ENCODE measurements at places on chromosomes 5 and 9.

- peak; percentile 51 for DNase-seq
Observed at GRCh38 chr5:97297063-97297703, 114.1 kb upstream of the RIOK2 start.

DNA sequence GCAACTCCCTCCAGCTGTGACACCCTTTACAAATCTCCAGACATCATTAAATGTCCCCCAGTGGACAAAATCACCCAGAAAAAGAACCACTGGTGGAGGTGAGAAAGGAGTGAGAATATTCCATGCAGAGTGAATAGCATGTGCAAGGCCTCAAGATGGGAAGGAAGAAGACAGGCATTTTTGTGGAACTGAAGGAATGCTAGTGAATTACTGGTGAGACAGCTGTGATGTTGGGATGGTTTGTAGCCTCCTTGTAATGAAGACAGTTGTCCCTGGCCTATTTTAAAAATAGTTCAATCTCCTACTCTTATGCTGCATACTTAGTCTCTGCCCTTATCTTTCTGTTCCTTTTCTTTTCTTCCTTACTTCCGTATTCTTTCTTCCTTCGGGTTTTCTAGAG, 124.9 kb upstream of the RPS23 start:
- DNase-seq, result no peak

DNA sequence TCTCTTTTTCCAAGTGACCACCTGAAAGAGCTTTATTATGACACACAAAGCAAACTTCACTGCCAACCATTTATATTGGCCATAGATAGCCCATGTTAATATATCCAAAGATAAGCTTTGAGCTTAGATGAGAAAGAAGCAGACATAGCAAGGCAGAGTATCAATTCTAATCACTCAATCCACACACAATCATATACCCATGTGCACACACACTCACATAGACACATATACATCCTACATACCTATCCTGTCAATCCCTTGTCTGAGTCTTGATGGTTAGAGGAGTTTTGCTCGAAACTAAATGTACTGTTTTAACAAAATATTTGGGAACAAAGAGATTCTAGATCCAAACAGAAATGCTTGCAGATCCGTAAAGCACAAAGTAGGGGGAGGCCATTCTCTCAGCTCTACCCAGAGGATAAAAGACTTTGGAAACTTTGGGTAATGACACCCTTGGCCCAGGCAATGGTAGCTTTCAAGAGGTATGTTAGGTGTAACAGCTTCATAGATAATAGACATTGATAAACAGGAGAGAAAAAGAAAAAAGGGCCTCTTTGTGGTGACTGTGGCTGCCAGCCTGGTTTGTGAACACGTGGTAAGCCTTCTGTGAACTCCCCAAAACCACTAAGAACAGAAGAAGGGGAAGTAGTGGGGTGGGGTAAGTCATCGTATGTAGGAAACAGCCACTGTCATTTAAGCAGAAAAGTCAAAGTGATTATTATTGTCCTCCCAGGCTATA, 121.6 kb downstream of the TLR4 start:
- peak; percentile 84 for DNase-seq

GRCh38 chr9:83056174-83056573, 6.8 kb downstream of the RASEF start:
- no peak for DNase-seq

- DNase-seq, result no peak
Observed at GRCh38 chr5:54985301-54986268, at the start of gene ESM1. Gene ESM1, minus strand, starts transcription at chr5:54985593. Its CDS starts 76 bp downstream, at chr5:54985517.

- DNase-seq, result no peak
Observed at GRCh38 chr9:38619556-38620447, 594 bp downstream of the ANKRD18A start.

DNA sequence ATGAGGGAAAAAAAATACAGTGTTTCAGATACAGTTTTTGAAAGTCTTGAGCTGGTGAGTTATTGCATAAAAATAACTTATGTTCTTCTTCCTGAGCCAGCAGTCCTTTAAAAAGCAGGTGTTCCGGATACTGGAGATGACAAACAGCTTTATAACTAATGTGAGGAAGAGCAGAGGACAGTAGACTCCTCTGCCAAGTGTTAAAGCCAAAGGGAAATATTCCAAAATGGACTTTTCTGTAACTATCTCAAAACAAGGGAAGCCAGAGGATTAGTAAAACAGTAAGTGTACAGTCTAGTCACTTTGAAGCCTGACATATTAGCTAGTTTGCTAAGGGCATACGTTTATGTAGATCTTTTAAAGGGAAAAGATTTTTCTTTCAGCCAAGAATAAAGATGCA, 11.0 kb upstream of the SNCAIP start:
- no peak for DNase-seq

DNA sequence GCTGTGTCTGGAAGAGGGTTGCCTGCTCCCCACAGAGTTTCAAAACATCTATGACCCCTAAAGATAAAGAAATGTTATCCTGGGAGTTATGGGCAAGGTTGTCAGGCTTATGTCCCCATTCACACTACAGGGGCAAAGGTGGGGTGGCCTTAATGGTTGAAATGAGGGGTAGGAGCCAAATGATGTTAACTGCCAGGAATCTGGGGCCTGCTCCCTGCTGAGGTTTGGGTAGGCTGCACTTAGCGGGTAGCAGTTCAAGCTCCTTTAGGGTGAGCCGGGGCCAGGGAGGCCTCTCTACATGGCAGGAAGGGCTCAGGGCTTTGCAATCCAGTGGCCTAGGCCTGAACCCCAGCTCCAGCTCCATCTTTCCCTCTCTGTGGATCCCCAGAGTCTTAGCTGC, 3.0 kb downstream of the FGF18 start:
- DNase-seq, result no peak

DNA sequence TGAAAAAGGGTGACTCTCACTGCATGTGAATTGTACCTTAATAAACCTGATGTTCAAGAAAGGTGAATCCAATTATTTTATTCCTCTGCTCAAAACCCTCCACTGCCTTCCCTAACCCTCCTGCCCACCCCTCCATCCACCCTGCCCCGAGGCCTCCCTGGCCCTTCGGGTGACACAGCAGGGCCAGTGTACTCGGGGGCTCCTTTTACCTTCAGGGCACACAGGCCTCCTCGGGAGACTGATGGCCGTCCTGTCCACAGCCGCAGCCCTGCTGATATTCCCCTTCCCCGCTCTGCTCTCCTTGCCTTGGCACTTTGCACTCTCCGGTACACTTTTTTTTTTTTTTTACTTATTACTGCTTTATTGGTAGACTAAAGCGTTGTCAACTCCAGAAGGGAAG, 234.0 kb downstream of the CACNA1B start:
- no peak for DNase-seq

DNA sequence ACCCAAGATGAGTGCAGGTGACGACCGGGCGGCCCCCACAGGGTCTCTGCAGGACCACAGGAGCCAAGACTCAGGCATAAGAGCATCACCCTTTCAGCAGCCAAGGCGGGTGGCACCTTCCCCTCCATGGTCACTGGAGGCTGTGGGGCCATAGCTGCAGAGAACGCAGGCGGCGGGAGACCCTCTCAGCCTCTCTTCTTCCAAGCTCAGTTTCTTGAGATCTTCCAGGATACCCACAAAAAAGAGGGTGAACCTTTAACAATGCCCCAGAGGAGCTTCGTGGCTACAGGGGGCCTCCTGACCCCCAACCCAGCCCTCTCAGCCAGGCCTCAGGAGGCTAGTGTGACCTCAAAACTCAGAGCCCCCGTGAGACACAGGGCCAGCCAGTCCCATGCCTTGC, 5.8 kb upstream of the TBC1D9B start:
- DNase-seq, result no peak

GRCh38 chr5:60851626-60852025, 7.6 kb upstream of the ELOVL7 start:
- DNase-seq, result no peak

DNA sequence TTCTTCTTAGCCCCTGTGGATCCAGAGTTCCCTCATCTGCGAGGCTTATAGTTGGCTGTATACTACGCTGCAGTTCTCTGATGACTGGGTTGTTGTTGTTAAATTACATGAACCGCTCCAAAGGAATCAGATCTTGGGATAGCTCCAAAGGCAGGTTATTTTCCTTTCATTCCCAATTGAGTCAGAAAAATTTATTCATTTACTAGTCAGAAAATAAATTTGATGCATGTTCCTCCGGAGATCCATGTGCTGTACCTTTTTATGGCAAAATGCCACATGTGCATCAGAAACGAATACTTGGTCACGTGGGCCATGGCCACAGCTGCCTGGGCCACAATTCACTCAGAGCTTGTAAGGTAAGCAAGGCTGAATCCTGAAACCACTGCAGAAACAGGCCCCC, 304.0 kb downstream of the NR2F1-AS1 start:
- DNase-seq, result no peak

GRCh38 chr9:20139763-20140290, 351.0 kb upstream of the SLC24A2 start:
- no peak for DNase-seq

DNA sequence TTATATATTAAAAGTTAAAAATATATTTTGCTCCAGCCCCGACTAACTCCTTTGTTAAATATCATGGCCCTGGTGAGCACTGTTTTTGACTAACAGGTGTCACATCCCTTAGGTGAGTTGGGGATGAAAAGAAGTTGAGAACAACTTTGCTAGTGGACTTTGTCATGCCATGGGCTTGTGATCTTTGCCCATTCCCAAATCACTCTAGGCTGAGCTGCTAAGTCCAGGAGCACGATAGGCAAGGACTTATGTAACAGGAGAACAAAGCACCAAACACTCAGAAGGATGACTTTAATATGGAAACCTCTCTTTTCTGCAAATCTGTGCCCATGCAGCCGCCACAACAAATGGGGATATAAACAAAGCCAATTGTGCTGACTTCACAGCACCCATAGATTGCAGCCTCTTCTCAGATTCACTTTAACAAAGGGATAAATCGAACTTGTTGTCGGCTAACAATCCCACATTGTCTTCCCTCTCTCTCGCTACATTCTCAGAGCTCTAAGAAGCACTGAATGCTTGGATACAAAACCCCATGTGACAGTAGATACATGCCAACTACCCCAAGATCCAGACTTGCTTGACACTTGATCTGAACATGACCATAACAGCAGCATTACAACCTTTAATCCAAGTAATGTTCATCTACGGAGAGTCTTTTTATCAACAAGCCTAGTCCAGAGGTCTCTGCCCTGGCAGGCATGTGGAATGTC, 86.8 kb upstream of the CD180 start:
- no peak for DNase-seq

GRCh38 chr9:132834343-132834742, 43.7 kb downstream of the AK8 start:
- no peak for DNase-seq

DNA sequence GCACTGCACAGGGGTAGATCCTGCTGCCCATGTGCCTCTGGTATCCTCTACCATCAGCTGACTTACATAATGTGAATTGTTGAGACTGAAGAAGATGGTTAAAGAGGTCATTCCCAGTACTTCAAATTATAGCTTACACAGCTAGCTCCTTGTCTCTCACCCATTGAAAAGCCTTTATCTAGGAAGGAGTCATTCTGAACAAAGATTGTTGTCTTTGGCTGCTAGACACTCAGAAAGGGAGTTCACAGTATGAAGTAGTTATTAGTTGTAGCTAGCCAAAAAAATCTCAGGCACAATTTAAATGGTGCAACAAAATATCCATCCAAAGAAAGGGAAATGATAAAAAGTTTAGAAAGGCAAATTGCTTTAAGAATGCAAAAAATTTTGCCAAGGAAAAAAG, 102.0 kb upstream of the NREP start:
- DNase-seq, result no peak

DNA sequence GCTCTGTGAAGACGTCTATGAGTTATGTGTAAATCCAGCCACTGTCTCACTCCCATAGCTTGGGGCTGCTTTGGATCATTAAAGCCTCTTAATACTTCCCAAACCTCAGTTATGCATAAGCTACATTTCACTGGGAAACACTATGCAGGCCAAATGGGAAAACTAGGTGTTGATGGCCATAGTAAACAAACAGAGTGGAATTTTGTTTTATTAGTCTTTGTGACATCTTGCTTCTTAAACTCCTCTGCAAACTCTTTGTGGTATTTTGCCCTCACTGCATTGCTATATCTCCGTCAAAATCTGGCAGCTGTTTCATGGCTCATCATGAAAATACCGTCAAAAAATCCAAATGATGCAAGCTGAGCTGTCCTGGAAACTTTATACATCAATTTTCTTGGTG, 167.2 kb upstream of the HMHB1 start:
- DNase-seq, result no peak

DNA sequence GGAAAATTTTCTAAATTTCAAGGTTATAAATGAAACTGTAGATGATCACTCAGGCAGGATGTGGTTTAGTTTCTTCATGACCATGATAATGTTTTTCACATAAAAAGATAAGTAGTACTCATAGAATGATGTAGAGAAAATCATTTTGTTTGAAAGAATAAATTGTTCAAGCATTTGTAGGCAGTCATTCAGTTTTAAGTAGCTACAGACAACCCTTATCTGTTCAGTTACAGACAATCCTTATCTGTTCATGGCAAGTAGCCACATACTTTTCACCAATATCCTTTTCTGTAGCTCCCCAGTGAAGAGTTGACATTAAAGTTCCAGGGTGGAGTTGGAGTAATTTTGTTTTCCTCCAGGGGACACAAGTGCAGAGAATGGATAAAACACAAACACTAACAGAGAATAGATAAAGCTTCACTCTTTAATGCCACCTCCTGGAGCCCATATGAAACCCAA, 278.1 kb upstream of the TNC start:
- DNase-seq, result no peak

DNA sequence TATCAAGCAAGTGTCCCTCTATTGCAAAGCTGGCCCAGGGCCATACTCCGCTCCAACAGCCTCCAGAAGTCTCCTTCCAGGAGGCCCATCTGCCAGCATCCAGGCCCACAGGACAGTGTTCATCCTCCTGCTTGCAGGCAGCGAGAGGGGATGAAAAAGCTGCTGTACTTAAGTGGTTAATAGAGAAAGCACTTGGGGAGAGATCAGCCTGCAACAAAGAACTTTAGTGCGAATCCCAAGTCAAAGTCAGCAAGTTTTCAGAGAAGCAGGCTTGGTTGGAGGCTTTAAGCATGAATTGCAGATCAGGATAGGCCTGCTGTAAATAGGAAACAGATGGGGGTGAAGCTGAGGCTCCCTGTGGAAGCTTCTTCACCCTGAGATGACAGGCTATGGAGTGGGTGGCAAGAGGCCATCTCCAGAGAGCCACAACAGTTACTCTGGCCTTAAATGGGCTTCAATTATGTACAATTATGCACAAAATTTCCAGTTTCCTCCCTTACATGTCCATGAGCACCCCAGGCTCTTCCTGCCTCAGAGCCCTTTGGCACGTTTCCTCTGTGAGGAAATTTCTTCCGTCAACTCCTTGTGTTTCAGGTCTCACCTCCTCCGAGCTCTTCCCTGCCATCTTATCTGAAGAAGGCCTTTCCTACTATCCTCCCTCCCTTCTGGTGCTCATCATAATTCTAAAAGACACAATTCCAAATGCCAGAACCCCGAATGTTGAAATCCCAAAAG, 98.0 kb upstream of the NR3C1 start:
- no peak for DNase-seq

GRCh38 chr9:71767776-71768321, 464 bp downstream of the CEMIP2 start:
- DNase-seq, result no peak
